Left kidney (tissue), 8 donors: ENCODE measurements at places on chromosomes 3 and 15. TPM values are rescaled to one million over a fixed set of nuclear protein-coding genes. Genes with fewer than 3 reads are reported as not detected.

DNA sequence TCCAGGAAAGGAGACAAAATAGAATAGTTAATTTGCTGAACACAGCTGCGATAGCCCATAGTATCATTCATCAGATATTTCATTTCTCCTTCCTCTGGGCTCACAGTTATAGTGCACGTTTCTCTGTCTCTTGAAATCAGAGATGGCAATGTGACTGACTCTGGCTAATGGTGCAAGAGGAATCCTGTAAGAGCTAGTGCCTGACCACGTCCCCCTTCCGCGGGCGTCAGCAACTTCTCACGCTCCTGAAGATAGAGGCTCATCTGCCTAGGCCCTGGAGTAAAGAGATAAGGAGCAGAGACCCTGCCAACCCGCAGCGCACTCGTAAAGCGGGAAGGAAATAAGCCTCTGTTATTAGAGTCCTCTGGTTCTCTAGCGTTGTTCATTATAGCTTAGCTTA lies 391.8 kb downstream of the VPS13C start:
- no peak for DNase-seq

DNA sequence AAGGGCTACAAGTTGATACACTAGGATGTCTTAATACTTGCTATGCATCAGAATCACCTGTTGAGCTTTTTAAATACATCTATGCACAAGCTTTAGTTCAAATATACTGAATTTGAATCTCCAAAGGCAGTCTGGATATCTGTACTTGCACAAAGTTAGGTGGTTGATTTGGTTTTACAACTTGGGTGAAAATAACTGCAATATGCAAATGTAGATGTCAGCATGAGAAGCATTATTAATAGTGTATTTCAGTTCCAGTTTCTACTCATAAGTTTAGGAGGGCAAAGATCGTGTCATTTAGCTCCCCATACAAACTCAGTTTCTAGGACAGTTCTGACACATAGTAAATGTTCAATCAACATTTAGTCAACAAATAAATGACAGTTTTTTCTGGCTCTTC lies 25.6 kb downstream of the IQCB1 start:
- DNase-seq: no peak

DNA sequence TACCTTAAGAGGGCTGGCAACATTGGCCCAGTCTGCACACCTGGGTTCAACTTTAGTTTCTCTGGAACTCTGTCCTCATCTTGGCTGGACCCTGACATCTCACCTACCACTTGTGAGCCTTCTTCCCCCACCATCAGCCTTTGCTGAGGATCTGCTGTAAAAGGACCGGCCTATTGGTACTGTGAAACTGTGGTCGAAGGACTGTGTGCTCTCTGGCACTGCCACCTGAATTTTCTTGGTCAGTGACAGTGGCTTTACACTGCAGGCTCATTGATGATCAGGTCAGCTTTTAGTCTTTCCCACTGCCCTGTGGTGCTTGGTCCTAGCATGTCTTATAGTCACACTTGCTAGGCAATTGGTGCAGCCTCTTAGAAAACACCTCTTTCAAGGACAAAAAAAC lies 86.9 kb downstream of the PEX5L start:
- DNase-seq: no peak

DNA sequence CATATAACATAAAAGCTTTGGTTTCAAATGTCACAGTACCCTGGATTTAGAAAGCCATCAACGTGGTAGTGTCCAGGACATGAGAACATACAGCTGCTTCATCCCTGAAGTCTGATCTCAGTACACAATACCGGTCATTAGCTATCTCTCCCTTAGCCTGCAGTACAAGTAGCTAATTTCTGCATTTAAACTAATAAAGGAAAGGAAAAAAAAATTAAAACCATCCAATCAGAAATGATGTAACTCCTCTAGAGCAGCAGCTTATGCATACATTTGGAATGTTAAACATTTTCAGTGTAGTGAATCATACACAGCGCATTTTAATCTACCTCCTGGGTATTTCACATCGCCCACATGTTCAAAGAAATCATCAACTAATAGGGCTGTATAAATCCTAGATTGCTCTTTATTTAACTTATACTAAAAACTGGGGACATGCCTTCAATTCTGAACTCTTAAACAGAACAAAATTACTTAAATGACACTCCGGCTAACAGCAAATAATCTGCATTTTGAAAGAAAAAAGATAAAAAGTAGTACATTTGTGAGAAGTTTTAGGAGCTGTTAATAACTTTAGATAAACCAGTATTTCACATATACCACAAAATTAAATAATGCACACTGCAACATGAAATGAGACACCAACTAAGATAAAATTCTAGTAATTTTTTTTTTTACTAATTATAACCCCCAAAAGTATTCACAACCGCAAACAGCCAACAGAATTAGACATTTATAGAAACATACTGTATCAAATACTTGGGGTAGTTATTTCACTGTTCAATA lies 3.7 kb downstream of the IGF2BP2 start:
- no peak for DNase-seq

DNA sequence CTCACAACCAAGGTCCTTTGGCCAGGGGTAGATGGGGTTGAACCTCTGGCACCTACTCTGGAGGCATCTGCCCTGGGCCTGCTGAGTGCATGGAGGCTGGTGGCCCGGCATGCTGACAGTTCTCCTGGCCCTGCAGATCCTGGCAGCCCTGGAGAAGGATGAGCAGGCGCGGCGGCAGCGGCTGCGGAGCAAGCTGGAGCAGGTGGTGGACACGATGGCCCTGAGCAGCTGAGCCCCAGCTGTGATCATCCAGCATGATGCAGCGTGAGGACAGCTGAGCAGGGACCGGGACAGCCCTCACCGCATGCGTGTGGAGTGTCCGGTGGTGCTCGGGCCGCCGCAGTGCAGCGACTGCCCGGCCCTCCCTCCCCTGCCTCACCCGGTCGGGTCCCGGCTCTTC lies 50.9 kb downstream of the PLXNA1 start:
- DNase-seq: no peak

DNA sequence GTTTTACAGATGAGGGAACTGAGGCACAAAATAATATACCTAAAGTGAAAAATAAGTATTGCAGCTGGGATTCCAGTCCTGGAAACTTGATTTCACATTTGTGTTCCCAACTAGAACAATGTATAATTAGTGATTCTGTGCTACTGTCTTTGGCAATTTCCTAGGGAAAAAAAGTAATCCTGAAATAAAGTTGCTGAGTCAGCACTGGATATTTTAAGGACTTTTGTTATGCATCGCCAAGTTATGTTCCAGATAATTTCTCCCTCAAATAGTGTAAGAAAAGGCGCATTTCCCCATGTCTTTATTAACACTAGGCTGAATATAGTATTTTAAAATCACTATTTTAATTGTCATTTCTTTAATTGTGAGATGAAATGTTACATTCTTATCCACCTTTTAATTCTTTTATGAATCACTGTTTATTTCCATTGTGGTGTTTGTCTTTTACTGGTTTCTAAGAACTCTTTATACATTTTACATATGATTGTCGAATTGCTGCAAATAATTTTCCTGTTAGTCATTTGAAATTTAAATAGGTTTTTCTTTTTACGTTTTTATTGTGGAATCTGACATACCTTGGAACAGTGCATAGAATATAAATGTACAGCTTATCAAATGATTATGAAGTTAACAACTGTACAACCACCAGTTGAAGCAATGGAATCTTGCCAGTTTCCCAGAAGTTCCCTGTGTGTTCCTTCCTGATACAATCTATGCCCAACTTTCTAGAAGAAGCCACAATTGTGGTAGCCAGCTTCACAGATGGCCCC lies 56.6 kb downstream of the SH3GL3 start:
- DNase-seq: no peak

DNA sequence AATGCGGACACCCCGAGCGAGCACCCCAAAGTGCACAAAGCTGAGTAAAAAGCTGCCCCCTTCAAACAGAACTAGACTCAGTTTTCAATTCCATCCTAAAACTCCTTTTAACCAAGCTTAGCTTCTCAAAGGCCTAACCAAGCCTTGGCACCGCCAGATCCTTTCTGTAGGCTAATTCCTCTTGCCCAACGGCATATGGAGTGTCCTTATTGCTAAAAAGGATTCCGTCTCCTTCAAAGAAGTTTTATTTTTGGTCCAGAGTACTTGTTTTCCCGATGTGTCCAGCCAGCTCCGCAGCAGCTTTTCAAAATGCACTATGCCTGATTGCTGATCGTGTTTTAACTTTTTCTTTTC lies 5.3 kb downstream of the BHLHE40 start:
- no peak for DNase-seq

DNA sequence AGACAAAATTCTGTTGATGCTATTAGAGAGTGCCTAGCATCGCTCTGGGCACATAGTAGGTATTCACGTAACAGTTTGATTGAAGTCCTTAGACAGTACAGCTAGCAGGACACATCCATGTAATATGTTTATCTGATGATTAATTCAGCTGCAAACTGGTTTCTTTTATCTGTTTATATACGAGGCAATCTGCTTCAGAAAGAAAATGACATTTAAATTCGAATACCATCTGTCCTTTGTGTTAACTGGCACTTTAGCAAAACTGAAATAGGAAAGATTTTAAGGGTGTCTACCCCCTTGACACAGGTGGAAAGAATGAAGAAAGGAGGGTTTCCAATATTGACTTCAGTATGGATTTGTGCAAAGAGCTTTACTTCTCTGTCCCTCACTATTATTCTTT lies 192.5 kb downstream of the MFSD1 start:
- DNase-seq: no peak

GRCh38 chr3:58173669-58174398 lies 36.9 kb downstream of the DNASE1L3 start:
- no peak for DNase-seq

GRCh38 chr15:76844096-76844495 lies 61.0 kb downstream of the SCAPER start:
- DNase-seq: no peak

- DNase-seq: no peak
Observed at GRCh38 chr15:42508263-42508690, 12.8 kb downstream of the SNAP23 start.

DNA sequence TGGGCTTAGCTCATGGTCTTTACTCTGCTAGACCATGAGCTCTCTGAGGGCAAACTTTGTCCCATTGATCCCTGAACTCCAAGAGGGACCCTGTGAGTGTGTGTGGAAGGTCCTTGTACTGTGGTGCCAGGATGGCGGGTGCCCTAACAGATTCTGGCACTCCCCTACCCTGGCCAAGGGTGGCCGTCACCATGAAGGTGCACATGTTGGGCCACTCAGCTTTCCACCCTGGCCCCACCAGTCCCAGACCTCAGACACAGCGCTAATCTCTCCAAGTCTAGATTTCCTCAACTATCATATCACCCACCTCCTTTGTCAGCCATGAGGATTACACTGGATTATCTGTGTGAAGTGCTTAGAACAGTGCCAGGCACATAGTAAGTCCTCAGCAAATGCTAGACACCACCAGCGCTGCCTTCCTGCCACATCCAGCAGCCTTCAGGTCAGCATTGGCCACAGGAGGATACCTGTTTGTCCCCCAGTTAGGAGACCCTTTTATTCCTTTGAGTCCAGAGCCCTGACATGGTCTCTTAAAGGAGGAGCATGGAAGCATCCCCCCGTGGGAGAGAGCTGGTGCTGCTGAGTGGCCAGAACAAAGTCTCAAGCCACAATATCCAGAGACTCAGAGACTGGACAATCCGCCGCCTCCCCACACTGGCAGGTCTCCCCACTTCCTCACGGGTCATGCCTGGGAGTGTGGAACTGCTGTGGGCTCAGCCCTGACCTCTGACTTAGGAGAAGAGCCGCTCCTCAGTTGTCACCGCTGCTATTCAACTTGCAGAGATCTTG lies 44.5 kb upstream of the SLCO2A1 start:
- no peak for DNase-seq

DNA sequence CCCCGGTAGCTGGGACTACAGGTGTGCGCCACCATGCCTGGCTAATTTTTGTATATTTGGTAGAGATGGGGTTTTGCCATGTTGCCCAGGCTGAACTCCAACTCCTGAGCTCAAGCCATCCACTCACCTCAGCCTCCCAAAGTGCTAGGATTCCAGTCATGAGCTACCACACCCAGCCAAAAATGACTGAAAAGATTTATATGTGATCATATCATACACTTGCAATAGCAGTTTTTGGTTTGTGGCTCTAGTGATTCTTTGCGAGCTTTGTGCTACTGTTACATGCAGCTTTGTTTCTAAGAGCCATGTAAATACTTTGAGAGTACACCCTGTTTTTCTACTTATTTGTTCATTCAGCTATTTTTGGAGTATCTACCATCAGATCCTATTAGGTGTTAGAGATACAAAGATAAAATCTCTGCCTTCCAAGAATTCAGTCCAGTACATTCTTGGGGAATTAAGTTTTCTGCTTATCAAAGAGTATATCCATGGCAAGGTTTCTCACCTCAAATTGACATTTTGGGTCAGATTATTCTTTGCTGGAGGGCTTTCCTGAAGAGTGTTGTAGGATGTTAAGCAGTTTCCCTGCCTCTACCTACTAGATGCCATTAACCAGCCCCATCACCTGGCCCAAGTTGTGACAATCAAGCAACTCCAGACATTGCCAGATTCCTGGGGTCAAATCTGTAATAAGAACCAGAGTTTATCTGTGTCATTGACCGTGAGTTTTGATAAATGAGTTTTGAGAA lies 15.0 kb downstream of the SNAP23 start:
- DNase-seq: no peak

DNA sequence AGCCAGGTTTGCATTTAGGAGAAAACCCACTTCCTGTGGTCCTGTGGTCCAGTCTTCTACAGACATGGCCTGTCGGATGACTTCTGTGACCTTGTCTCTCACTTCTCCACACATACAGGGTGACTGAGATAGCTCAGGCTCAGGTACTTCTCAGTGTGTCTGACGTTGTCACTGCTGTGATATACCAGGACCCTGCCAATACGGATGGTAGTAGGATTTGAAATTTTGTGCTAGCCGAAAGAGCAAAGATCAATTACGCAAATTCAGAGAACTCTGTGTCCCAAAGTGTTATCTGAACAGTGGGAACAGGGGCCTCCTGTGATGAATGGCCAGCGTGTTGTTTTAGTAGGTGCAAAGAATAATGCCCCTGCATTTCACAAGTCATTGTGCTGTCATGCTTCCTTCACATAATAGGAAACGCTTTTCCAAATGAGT lies 128.9 kb downstream of the MCTP2 start:
- DNase-seq: no peak

GRCh38 chr3:20401253-20401652 lies 215.2 kb upstream of the SGO1 start:
- DNase-seq: no peak

- no peak for DNase-seq
Observed at GRCh38 chr15:39584662-39585388, 3.9 kb downstream of the THBS1 start.

DNA sequence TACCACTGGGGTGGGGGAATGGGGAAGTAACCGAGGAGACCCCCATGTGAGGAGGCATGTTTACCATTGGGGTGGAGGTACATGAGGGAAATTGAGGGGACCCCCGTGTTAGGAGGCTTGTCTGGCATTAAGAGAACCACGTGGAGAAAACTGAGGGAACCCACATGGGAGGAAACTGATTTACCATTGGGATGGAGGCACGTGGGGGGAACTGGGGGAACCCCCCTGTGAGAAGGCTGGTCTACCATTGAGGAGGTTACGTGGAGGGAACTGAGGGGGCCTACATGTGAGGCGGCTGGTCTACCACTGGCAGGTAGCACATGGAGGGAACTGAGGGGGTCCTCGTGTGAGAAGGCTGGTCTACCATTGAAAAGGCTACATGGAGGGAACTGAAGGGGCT lies 159.4 kb downstream of the FBLN2 start:
- no peak for DNase-seq

- DNase-seq: no peak
Observed at GRCh38 chr3:55882006-55882405, 394.9 kb upstream of the WNT5A start.

The CKMT1A gene
- polyA plus RNA-seq: 2.5 TPM

The PPP1R14D gene
- 0.62 TPM for polyA plus RNA-seq

The SMAD6 gene
- 25.4 TPM for polyA plus RNA-seq

The TEX9 gene
- 36.9 TPM for polyA plus RNA-seq

The POLQ gene
- polyA plus RNA-seq: 9.7 TPM

The ACKR2 gene
- polyA plus RNA-seq: 2.7 TPM

The SHC4 gene
- 3.1 TPM for polyA plus RNA-seq

The HSPBAP1 gene
- 18.7 TPM for polyA plus RNA-seq

The HOMER2 gene
- polyA plus RNA-seq: 33.7 TPM
